ENCODE measurements at places on chromosomes 12 and 14.

GRCh38 chr12:58459191-58459590 lies 461.1 kb downstream of the LRIG3 start:
- DNase-seq = no peak

DNA sequence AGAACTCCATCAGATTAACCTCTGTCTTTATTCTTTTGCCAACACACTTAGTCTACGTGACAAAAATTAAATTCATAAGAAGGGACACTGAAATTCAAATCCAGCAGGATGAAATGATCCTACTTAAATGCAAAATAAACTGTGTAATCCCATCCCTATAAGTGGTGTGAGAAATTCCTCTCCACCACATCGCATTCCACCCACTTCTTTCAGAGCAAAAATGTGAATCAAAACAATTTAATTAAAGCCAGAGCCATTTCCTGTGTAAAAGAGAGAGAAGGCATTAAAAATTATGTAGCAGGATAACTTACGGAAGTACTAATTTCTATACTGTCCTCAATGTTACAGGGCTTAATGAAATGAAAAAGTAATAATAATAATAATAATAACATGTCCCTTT lies 844.3 kb downstream of the GALC start:
- no peak for DNase-seq

DNA sequence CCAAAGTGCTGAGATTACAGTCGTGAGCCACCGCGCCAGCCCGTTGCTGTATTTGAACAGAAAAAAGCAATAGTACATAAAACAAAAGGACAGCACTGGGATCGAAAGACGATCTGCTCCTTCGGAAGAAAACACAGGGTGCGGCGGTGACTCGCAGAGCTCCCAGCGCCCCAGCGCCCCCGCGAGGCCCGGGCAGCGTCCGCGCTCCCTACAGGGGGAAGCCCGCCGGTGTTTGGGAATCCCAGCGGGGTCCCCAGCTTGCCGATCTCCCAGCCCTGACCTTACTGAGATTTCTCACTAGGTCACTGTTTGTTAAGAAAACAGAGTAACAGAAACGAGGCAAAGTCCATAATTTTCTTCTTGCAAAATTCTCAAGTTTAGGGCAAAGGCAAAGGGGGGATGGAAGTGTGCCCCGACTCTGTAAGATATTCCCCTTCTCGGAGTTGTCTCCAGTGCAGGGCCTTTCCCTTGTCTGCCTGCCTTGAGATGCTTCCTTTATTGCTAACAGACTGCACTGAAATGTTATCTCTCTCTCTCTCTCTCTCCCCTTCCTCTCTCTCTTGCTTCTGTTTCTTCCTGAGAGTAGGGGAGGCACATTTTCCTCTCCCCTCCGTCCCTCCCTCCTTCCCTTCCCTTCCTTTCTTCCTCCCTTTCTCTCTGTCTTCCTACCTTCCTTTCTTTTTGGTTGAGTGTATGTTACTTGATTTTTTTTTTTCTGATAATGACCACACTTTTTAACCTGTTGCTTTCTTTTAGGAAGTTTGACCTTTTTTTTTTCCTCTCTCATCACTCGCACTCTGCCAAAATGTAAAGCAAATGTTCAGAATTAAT lies 91.9 kb downstream of the TMEM30B start:
- DNase-seq = no peak

DNA sequence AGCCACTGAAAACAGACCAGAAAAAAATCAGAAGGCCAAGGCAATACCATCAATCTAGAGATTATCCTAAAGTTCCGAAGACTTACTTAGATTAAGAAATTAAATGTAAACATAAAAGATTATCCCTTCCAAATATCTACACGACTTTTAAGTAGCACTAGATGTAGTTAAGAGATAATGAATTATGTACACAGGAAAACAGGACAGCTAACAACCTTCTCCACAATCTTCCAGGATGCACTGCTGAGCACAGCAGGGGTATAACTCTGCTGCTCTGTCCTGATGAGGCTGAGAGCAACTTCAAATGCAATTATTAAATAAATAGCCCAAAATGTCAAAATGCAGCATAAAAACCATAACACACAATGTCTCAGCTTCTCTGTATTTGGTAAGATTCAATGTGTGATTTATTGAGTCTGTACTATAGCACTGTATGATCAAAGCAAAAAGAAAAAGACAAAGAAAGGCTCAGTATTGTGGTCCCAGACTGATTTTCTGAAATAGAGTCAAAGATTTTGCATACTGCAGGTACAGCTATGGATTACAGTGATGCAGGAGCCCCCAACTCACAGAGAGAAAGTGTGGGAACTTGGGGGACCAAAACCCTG lies 56.9 kb downstream of the TMTC1 start:
- no peak for DNase-seq

DNA sequence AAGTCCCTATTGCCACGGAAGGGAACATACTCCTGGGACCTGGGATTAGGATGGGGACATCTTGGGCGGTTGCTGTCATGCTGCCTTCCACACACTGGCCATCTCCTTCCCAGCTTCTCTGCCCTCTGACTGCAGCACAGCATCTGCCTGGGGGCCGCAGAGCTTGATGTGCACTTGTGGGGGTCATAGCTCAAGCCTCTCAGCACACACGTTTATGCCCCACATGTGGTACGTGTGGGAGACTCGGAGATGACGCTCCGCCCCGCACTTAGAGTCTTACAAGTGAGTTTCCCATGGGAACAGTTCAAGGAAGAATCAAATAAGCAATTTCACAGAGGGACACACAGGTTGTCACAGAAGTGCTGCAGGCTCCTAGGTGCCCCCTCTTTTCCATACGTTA lies 8.6 kb downstream of the ACADS start:
- no peak for DNase-seq

DNA sequence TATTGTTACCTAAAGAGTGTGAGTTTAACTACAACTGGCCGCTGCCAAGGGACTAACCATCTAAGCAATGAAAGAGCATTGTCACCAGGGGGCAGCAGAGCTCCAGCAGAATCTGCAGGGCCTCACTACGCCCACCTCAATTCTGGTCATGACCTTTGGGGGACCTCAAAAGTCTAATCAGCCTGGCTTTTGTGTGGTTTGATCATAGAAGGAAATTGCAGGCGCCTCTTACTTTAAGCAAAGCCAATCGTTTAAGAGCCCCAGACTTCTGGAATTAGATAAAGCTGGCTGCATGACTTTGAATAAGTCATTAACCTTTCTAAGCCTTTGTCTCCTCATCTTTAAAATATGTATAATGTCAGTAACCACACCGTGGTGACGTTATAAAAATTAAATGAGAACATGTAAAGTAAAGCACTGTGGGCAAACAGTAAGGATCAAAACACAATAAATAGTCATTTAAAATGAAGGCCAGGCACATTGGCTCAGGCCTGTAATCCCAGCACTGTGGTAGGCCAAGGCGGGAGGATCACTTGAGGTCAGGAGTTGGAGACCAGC lies 58.6 kb downstream of the TBX3 start:
- DNase-seq = no peak

DNA sequence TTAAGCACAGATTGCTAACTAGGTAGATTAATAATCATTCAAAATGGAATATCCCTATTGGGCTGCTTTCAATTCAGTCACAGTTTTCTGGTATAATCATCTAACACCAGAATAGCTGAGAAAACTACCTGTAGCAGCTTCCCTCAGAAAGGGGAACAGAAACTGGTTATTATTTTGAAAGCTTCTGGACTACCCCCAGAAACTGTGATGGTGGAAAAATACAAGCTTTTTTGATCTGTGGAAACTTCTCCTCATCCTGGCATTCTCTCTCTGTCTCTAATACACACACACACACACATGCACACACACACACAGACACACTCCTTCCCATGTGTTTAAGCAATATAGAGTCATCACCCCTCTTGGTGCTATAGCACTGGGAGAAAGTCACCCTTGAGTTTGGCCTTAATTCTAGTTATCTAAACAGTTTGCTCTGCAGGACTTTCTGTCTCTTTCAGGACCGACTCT lies 251.5 kb upstream of the LMO3 start:
- DNase-seq = no peak

- no peak for DNase-seq
Measured at GRCh38 chr12:56317675-56318074, 1.9 kb upstream of the CNPY2 start.

DNA sequence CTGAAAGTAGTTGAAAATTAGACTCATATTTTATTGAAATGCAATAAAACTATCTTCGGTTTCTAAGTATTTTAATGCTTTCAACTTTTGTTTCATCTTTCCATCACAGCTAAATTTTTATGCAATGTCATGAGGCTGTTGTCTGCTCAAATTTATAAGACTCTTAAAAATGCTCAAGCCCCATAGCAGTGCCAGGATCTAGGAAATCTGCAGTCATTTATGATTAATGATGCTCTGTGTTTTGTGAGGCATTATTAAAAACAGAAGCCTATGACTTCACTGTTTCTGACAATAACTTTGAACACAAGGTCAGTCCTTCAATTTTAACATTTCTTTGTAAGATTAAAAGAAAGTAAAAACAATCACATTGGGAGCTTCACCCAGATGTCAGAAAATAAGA lies 112.5 kb downstream of the ALX1 start:
- DNase-seq = no peak

DNA sequence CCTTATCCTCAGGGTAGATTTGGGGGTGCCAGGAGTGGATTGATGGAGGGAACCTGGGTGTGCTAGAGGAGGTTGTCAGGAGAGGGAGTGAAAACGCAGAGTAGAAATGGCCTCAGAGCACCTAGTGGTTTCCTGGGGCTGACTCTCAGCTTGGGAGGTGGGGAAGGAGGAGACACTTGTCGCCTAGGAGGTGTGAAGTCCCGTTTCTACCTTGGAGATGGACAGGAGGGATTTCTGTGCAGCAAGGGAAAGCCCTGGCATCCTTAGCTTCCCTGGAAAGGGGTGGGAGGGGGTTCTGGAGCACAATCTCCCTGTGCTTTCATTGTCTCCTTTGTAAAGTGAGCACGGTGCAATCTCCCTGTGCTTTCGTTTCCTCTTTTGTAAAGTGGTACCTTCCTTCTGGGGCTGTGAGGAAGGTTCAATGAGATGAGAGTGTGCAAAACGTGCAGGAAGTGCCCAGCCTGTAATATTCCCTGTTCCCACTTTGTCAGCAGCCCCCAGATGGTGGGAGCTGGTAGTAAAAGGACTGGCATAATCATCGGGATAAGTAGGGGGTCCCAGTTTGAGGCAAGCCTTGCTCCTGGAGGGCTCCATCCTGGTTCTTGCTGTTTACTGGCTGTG lies 1.6 kb downstream of the OAS3 start:
- no peak for DNase-seq

GRCh38 chr12:42162193-42162592 lies 17.5 kb upstream of the GXYLT1 start:
- DNase-seq = no peak

DNA sequence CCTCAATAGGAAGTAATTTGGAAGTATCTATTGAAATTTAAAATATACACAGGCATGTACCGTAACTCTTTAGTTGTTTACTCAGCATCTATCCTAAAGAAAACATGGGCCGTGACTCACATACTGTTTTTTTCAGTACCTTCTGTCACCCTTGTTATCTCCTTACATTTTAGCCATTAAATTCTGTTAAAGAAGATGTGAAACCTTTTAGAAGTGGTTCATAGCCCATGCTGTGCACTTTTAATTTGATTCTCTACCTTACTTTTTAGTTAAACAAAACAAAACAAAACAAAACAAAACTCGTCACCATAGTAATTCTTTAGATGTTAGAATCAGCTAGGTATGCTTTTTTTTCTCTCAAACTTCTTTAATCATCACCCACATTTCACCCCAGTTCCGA lies 494.4 kb upstream of the RGS6 start:
- DNase-seq = no peak

DNA sequence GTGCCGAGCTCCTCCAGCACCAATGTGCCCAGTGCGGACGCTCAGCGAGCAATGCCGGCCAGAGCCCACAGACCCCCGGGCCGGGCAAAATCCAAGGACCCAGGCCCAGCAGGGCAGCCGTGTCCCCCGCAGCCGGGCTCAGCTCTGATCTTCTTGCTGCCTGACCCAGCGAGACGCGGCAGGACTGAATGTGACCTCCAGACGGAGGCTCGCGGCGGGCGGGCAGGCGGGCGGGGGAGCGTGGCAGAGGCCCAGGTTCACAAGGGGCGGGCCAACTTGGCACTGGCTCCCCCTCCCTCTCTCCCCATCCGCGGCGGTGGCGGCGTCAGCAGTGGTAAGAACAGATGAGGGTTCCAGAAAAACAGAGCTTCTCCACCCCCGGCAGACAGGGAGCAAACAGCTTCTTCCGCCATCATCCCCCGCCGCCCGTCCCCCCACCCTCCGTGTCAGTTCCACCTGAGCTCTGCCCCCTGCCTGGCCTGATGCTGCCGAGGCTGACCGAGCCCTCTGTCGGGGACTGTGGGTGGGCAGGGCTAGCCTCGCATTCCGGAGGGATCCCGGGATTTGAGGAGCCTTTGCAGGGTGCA lies 94.3 kb downstream of the RFLNA start:
- DNase-seq = no peak

- no peak for DNase-seq
Measured at GRCh38 chr12:106643000-106643399, 60.2 kb downstream of the RFX4 start.

GRCh38 chr12:118981285-118982211 lies at the start of gene SRRM4:
TSS of gene SRRM4 (plus strand) at chr12:118981541. CDS start at chr12:118981883, 342 bp downstream.
- DNase-seq = no peak

GRCh38 chr14:71361336-71361735 lies 454.1 kb downstream of the PCNX1 start:
- DNase-seq = no peak

- DNase-seq = no peak
Measured at GRCh38 chr12:91381309-91381804, 198.7 kb upstream of the DCN start.

DNA sequence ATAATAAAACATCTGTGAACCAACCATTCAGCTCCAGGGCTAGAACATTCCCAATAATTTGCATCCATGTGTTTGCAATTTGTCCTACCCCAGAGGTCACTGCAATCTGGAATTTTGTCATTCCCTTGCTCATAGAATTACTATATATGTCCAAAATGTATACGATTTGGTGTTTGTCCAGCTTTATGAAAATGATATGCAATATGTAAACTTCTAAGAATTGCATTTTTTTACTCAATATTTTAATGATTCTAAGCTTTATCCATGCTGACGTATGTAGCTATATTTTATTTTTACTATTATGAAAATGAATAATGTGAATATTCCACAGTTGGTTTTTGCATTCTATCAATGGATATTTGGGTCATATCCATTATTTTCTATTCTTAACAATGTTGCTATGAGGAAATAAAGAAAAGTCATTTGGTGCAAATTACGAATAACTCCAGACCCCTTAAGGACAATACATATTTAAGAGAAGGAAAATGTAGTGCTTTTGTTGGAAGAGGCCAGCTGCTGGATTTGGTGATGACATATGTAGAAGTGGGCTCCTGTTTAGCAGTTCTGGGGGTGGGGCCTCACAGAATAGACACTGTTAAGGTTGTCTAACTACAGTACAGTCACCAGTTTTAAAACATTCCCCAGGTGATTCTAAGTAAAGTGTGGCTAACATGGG lies 139.4 kb downstream of the SLC38A4 start:
- DNase-seq = no peak

- no peak for DNase-seq
Measured at GRCh38 chr12:15526033-15526432, 203.7 kb downstream of the PTPRO start.

GRCh38 chr12:53981634-53982565 lies 3.0 kb upstream of the HOXC10 start:
- DNase-seq = no peak

GRCh38 chr12:10701131-10701681 lies 21.9 kb downstream of the YBX3 start:
- DNase-seq = no peak

- DNase-seq = no peak
Measured at GRCh38 chr14:55976219-55976618, 142.0 kb upstream of the PELI2 start.
